ENCODE measurements at places on chromosomes 3 and 15.

- DNase-seq = no peak
Measured at GRCh38 chr15:90624278-90624981, 92.7 kb upstream of the BLM start.

- no peak for DNase-seq
Measured at GRCh38 chr15:93274257-93274656, 185.2 kb upstream of the RGMA start.

DNA sequence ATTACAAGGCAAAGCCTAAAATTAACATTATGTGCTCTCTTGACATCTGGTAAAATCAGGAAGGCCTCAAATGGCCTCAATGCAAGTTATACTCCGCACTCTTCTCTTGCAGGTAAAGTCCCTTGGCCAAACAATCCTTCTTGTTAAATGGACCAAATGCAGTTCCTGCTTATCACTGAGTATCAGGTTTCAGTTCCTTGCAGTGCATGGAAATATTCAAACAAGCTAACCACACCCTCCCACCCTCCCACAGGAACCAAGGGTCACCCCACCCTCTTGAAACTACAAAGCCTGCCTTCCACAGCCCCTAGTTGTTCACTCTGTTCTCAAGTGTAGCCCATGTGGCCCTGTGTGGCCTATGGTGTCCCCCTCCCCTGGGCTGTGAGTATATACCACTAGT lies 171.9 kb upstream of the CADPS start:
- DNase-seq = no peak

GRCh38 chr15:27059610-27060202 lies 88.7 kb downstream of the GABRG3 start:
- DNase-seq = peak; percentile 9

GRCh38 chr3:2452249-2452648 lies 353.6 kb downstream of the CNTN4 start:
- no peak for DNase-seq

DNA sequence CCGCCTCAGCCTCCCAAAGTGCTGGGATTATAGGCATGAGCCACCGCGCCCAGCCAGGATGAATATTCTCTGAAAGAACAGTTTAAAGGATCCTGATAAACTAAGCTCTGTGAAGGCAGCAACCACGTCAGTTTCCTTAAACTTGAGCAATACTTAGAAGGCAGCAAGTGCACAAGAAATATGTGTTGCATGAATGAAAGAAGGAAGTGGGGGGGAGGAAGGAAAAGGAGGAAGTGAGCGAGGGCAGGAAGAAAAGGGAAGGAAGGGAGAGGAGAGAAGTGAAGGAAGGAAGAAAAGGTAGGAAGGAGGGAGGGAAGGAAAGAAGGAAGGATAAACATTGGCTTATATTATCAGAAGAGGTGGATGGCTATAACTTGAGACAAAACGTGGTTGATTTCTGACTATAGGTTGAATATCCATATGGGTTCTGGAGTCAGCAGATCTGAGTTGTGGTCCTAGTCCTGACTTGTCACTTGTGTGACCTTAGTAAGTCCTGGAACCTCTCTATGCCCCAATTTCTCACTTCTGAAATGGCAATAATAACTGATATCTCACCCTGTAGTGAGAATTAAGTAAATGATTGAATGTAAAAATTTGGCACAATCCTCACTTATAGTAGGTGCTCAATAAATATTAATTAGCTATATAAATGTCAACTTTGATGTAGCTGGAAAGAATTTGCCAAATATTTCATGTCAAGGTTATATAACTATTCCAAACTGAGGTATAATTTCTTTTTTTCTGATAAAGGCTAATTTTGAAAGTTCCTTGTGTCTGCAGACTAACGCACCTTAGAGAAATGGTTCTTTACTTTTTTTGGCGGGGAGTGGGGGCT lies 12.0 kb upstream of the SEMA4B start:
- DNase-seq = no peak
